ENCODE measurements at places on chromosomes 2 and 18. TPM values are rescaled to one million over a fixed set of nuclear protein-coding genes. Genes with fewer than 3 reads are reported as not detected.
A peak's percentile ranks its signal among the peaks of the same experiment; 100 is the strongest.

The RTTN gene
- 29.0 TPM for total RNA-seq

- DNase-seq = peak; percentile 67
These were observed 53.0 kb downstream of the EIPR1 start for GRCh38 chr2:3324404-3325281.

- no peak for DNase-seq
These were observed 167.0 kb upstream of the RPRM start for GRCh38 chr2:153645599-153645998.

GRCh38 chr18:44691148-44691925, 10.6 kb downstream of the SETBP1 start:
- no peak for DNase-seq

- DNase-seq = no peak
These were observed 645.3 kb upstream of the RAB6C start for GRCh38 chr2:129334128-129334527.

The KATNAL2 gene
- 8.1 TPM for total RNA-seq

The AQP12A gene
- total RNA-seq = not detected

GRCh38 chr2:183214680-183215079, 90.4 kb downstream of the NUP35 start:
- no peak for DNase-seq

GRCh38 chr18:50172367-50172766, 22.6 kb downstream of the MYO5B start:
- DNase-seq = no peak

GRCh38 chr18:46398005-46398404, 259.0 kb downstream of the LOXHD1 start:
- DNase-seq = no peak

DNA sequence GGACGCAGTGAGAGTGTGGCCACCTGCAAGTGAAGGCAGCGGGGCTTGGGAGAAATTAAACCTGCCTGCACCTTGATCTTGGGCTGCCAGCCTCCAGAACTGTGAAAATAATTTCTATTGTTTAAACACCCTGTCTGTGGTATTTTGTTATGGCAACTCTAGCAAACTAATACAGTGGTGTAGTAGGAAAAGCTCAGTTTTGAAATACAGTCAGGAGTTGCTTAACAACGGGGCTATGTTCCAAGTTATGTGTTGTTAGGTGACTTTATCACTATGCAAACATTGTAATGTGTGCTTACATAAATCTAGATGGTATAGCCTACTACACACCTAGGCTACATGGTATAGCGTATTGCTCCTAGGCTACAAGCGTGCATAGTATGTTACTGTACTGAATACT, 93.4 kb upstream of the FN1 start:
- DNase-seq = no peak

The NYAP2 gene
- total RNA-seq = 0.27 TPM

DNA sequence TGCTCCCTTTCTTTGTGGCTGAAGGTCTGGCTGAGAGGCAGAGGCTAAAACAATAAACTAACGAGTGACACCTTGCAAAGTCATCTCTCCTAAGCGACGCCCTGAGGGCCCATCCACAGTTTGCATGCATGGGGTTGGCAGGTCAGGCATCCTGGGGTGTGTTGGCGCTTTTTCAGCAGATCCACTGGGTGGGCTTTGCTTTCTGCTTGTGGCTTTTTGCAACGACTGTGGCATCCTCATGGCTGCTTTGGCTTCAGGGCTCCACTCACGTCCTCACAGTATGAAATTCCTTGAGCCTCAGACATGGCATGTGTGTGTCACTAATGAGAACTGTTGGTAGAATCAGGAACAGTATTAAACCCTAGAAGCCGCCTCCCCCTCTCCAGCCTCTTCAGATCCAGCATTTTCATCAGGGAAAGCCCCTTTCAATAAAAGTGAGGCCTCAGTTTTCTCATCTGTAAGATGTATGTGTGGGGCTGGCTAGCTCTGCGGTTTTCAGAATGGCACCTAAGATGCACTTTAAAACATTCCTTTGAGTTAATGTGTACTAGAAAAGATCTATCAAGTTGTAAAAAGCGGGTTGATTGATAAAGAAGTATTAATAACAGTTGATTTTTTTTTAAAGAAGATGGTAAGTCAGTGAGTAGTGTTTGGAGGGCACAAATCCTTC, 72.5 kb downstream of the SH3BP4 start:
- DNase-seq = no peak

DNA sequence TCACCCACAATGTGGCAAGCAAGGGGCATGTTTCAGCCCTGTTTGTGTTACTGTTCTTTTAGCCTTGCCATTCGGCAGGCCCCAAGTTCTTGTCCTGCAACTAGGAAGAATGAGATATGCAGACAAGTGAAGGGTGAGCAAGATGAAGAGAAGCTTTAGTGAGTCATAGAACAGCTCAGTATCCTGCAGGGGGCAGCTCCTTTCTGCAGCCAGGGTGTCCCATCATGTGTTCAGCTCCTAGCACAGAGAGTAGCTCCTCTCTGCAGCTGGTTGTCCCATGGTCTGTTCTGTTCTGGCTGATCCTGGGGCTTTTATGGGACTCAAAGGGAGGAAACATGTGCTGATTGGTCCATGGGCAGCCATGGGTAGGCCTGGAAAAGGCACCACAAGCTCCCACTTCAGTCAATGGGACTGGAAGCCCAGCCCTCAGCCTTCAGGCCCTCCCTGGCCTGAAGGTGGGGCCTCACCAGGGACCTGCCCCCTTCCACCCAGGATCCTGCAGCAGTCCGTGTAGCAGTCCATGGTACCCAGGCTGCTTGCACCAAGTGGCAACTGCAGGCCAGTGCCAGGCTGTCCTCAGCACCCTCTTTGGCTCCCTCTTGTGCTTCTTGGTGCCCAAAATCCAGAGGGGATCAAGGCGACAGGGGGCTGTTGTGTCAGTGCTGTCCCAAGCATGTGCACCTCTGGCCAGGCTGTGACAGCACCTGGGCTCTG, 326.4 kb downstream of the NR4A2 start:
- DNase-seq = peak; percentile 64

GRCh38 chr2:186842373-186842772, 6.6 kb downstream of the ZSWIM2 start:
- DNase-seq = no peak

The CRYBA2 gene
- not detected for total RNA-seq

The TUBB8B gene
- 0.51 TPM for total RNA-seq

GRCh38 chr2:241159116-241159515, 8.8 kb downstream of the PPP1R7 start:
- DNase-seq = peak; percentile 34

- DNase-seq = no peak
These were observed 155.9 kb downstream of the NAPG start for GRCh38 chr18:10681581-10682367.

The CD207 gene
- not detected for total RNA-seq

- no peak for DNase-seq
These were observed 84.1 kb upstream of the NCKAP5 start for GRCh38 chr2:133652398-133652797.
